ENCODE measurements at places on chromosomes 16 and 17. TPM values are rescaled to one million over a fixed set of nuclear protein-coding genes. Genes with fewer than 3 reads are reported as not detected.

- no peak for DNase-seq
These were observed 23.8 kb downstream of the SLC12A3 start for GRCh38 chr16:56888806-56889205.

GRCh38 chr16:445566-445965 lies 20.1 kb downstream of the RAB11FIP3 start:
- no peak for DNase-seq

Gene SEPTIN1
- not detected for total RNA-seq

Gene KIF2B
- total RNA-seq = not detected

DNA sequence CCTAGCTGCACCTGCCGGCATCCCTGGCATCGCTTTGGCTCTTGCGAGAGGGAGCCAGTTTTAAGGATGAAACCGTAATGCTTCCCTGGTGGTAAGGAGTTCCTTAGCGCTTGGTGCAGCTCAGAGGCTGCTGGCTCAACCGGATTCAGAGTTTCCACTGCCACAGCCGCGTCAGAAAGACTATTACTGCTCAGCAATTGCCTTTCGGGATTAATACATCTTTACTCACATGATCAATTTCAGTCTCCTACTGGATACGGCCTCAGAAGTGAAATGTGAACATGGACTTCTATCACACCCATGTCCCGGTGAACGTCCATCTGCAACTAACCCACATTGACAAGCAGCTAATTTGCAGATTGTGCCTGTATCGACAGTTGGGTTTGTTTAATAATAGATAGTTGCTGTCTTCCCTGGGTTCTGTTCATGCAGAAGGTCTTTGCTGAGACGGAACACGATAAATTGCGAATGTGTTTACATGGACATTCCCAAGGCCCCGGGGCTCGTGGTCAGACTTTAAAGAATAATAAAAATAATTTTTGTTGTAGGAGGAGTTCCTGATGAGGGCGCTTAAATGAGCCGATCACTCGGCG lies 175.4 kb downstream of the ENGASE start:
- no peak for DNase-seq

DNA sequence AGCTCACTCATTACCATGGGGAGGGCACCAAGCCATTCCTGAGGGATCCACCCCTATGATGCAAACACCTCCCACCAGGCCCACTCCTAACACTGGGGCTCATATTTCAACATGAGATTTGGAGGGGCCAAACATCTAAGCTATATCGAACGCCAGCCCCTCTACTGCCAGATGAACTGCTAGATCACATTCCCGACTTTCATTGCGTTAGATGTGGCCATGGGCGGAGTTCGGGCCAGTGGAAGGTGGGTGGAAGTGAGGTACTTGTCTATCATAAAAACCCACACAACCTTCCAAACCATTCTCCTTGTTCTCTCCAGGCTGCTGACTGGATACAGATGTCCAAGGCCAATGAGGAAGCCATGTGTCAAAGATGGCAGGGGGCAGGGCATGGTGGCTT lies 27.0 kb upstream of the ANKRD40CL start:
- no peak for DNase-seq

- no peak for DNase-seq
These were observed 840 bp downstream of the MYO1C start for GRCh38 chr17:1491443-1492248.

DNA sequence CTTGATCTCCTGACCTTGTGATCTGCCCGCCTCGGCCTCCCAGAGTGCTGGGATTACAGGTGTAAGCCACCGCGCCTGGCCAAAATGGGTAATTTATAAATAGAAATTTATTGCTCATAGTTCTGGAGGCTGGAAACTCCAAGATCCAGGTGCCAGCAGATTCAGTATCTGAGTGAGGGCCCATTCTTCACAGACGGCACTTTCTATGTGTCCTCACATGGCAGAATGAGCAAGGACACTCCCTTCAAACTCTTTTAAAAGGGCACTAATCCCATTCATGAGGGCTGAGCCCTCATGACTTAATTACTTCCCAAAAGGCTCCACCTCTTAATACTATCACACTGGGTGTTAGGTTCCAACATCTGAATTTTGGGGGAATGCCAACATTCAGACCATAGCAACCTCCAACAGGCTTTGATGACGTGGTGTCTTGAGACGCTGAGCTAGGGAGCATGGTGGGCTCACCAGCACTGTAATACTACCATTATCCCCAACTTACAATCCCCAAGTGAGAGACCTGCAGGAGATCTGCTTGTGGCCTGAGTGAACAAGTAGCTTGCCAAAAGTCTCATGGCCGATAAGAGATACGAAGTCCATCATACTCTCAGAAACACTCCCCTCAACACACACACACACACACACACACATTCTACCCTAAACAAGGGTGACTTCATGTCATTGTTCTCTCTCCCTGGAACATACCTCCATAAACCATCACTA lies 8.5 kb downstream of the CMTM4 start:
- DNase-seq = no peak

Data from Caki2 (cell line).